ENCODE measurements at places on chromosomes 7 and 10.

DNA sequence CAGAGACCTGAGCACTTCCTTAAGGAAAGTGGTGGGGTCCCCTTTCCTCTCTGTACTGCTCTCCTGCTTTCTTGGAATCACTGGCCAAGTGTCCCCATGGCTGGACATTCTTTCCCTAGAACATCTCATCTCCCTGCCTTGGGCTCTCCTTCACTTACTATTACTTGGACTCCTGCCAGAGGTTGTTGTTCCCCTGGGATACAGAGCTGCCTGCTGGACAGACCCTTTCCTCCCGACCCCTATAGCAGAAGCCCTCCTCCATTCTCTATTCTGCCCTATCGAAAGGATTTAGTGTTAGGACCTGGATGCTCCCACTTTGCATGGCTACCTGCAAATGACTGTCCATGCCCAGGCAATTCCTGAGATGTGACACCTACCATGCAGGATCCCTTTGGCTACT lies 164.3 kb upstream of the PODXL start:
- DNase-seq = no peak

- no peak for DNase-seq
Observed at GRCh38 chr7:143384148-143384547, 3.0 kb downstream of the ZYX start.

- no peak for DNase-seq
Observed at GRCh38 chr7:81770728-81771223, 929 bp upstream of the HGF start.

DNA sequence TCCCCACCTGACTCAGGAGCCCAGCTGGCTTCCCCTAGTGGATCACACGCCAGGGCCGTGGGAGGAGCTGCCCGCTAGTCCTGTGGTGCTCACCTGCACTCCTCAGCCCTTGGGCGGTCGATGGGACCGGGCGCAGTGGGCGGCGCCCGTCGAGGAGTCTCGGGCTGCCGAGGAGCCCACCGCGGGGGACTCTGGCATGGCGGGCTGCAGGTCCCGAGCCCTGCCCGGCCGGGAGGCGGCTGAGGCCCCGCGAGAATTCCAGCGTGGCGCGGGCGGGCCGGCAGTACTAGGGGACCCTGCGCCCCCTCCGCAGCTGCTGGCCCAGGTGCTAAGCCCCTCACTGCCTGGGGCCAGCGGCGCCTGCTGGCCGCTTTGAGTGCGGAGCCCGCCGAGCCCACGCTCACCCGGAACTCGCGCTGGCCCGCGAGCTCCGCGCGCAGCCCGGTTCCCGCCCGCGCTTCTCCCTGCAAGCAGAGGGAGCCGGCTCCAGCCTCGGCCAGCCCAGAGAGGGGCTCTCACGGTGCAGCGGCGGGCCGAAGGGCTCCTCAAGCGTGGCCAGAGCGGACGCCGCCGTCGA lies 367.9 kb downstream of the TYW1 start:
- DNase-seq = no peak

- DNase-seq = no peak
Observed at GRCh38 chr10:78342827-78343653, 309.4 kb downstream of the RPS24 start.

DNA sequence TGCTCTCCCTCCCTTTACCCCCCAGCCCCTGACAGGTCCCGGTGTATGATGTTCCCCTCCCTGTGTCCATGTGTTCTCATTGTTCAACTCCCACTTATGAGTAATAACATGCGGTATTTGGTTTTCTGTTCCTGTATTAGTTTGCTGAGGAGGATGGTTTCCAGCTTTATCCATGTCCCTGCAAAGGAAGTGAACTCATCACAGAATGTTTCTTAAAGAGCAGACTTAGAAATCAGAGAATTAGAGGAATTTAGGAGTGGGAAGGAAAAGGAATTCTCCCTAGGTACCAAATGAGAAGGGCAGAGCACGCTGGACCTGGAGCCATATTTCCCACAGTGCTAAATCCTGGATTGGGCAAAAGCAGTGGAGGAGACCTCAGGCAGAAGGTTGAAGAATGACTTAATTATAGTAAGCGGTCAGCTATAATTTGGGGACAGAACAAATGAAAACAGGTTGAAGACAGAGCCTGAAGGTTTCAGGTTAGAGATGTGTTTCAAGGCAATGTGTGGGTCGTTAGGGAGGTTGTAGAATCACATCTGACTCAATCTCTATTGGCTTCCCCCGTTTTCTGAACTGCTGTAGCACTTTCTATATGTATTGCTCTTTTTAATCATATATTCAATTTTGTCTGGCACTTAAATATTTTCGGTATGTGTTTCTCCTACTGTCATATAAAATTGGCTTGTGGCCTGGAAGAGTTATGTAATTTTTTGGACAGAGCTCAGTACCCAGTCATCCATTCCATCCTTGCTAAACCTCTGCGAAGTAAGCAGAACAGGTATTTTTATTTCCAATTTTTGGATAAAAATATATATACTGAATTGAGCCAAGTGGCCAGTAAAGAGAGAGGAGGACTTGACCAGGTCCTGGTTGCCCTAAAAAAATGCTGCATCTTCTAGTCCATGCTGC lies 210.5 kb upstream of the KLF6 start:
- DNase-seq = no peak
